ENCODE measurements at places on chromosomes 1 and 21.

- DNase-seq, result no peak
Observed at GRCh38 chr21:42980312-42981213, 6.2 kb downstream of the PKNOX1 start.

DNA sequence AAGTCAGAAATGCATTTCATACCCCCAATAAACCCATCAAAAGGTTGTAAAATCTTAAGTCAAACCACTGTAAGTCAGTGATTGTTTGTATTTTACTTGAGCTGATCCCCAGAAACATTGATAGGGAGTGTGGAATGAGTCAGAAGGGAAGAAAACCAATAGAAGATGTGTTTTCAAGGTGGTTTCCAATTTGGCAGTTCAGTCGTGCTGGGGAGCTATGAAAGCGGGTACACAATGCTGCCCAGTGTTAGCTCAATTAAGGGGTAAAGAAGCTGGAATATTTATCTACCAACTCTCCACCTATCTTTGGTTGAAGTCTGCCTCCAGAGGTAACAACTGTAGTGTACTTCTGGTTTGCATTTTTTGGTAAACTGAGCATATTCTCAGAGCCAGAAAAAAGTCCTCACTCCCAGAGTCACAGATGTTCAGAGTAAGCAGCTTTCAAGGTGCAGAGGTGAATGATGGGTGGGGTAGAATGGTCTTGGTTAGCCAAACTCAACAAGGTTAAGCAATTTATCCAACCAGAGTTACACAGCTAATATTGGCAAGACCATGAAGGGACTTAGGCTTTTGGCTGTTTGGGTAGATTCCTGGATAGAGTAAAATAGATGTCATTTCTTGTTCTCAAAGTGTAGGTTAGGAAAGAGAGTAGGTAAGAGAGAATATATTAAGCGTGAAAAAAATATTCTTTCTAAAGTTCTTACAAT lies 202.9 kb upstream of the ADGRL2 start:
- DNase-seq, result no peak

GRCh38 chr1:35809114-35810095 lies 1.6 kb downstream of the AGO4 start:
- peak; percentile 3 for DNase-seq

GRCh38 chr21:17613242-17613676 lies 558 bp upstream of the BTG3 start:
- peak; percentile 13 for DNase-seq

- DNase-seq, result no peak
Observed at GRCh38 chr21:21179619-21180298, 181.6 kb downstream of the NCAM2 start.

GRCh38 chr21:34530261-34530660 lies 18.3 kb upstream of the KCNE1 start:
- peak; percentile 96 for DNase-seq

DNA sequence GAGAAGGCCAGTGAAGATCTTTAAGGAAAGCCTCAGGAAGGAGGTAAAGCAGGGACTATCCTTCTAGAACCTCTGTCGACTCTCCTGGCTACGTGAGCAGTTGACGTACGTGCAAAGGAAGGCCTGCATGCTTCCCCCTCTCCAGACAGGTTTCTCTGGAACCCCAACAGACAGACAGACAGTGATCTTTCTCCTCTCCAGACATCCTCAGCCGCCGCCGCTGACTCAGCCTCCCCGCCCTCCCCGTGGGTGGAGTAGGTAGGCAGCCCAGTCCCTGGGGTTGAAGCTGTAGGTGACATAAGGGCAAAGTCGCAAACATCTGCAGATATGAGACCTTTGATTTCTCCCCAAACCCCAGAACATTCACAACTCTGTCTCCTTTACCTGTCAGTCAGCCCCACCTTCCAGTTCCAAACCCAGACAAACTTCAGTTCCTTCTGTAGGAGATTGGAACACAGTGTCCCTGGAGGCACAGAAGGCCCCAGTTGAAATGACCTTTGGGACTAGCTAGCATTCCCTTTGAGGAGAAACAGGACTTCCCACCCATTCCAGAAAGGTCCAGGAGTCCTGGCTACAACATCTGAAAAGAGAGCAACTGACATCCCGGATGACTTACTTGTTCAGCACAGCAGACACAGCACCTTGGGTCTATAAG lies 146.0 kb upstream of the JUN start:
- DNase-seq, result no peak

- no peak for DNase-seq
Observed at GRCh38 chr1:63982201-63982600, 208.4 kb downstream of the ROR1 start.

- peak; percentile 91 for DNase-seq
Observed at GRCh38 chr1:27300341-27301051, 21.5 kb upstream of the TMEM222 start.

GRCh38 chr1:67970088-67970487 lies 80.3 kb downstream of the DIRAS3 start:
- peak; percentile 90 for DNase-seq

DNA sequence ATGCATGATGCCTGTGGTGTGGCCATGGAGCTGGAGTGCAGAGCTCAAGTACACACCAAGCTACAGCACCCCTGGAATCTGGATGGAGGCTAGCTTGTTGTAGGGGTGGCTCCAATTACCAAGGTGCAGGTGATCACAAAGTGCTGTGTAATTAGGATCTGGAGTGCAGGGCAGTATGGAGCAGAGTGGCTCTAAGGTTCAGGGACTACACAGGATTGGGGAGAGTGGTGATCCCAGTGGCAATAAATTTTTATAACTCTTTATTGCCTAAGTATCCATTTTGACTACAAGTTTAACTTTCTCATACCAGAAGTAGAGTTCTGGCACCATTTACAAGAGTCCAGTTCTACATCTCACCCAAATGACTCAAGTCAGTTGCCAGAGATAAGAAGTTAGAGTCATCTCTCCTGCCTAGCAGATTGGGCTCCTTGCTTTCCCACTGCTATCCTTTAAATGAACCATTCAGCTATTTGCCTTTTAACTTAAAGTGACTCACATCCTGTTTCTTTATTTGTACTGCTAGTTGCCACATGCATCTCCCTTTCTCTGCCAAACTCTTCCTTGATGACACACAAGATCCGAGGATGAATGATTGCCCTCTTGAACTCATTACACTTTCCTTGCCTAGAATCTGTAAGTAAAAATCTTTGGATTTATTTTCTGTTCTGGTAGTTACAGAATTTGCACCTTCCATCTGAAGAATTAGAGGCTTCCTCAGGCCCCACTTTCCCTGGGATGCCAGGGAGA lies 427.2 kb downstream of the KCNT2 start:
- DNase-seq, result peak; percentile 97

DNA sequence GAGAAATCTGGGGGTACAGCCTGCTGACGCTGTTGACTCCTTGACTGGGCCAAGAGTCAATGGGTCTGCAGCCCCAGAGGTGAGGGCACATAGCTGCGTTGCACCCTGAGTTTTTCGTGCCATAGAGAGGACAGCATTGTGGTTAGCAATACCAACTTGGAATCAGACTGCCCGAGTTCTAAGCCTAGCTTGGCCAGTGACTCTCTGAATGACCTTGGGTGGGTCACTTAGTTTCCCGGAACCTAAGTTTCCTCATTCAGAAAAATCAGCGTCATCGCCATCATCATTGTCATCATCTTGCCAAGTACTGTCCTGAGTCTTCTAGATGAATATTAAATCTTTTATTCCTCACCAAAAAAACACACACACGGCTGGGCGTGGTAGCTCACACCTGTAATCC lies 151.2 kb upstream of the TMEM51 start:
- DNase-seq, result no peak

GRCh38 chr1:95117207-95118066 lies at the start of gene TLCD4:
TSS of gene TLCD4 (plus strand) at chr1:95117355. CDS start at chr1:95143902, 26,547 bp downstream.
- DNase-seq, result peak; percentile 46

- no peak for DNase-seq
Observed at GRCh38 chr1:55190109-55190508, 25.1 kb downstream of the USP24 start.

- DNase-seq, result peak; percentile 82
Observed at GRCh38 chr1:228084325-228084724, 1.8 kb downstream of the ARF1 start.
